ENCODE measurements at places on chromosomes 5 and 9.

GRCh38 chr5:73451224-73452130, 2.9 kb upstream of the FOXD1 start:
- no peak for DNase-seq

- no peak for DNase-seq
Measured at GRCh38 chr5:160772854-160773253, 79.2 kb downstream of the ATP10B start.

DNA sequence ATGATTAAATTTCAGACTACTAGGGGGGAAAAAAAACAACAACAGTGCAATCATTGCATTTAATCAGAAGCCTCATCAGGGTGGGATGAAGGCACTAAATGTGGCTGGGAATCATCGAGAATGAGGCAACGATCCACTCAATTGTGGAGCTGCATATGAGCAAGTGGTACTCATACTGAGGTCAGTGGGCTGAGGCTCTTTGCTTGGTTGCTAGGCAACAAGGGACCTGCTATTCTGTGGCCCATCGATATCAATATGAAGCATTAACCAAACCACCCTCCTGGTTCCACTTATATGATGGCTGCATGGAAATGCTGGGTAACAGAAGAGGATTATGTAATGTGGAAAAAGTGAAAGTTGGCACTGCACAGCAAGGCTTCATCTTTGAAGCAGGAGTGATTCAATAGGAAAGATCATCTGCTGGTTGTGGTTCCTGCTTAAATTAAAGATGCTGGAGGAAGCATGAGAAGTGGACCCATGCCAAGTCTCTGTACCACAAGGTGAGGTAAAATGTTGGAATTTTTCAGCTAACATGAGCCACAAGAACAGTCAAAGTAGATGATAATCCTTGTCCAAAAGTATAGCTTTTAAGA, 159.8 kb upstream of the HMHB1 start:
- DNase-seq = no peak

DNA sequence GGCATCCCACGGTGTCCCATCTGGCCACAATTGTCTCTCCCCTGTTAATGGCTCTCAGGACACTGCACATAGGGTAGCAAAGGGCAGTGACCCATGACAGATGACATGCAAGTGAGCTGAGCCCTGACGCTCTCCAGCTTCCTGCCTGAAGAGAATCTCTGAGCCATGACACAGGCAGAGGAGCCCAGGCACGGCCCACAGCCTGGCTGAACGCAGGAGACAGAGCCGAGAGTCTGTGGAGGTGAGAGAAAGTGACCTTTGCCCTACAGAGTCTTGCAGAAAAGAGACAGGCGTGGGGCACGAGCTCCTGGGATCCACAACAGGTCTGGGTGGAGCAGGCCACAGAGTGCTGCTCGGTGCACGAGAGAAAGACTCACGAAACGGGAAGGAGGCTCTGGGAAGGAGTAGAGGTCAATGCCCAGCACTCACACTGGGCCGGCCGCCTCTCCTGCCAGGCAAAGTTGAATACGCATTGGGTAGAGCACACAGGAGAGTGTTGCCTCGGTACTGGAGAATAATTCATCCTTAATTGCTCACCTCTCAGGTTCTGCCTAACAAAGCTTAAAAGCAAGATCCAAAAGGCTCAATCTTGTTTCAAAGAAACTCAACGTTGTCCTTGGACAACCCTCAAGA, 90.3 kb downstream of the MRPL36 start:
- no peak for DNase-seq

DNA sequence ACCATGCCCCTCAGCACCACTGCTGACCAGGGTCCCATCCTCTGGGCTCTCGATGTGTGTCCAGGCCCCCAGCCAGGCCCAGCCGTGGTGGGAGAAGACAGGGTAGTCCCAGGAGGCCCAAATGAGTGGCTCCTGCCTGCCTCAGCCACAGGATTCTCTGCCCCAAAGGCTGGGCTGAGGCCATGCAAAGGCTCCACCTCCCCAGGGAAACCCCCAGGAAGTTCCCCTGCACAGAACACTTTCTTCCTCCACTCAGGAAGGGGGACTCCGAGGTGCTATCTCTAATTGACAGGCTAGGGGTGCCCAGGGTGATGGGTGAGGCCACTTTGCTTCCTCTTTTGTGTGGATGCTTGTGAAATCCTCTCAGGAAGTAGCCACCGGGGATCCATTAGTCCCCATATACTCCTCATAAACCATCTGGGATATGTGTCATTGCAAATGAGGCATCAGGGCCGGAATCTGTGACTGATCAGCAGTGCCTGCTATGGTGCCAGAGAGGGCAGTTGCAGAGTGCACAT, 23.1 kb upstream of the TDRD7 start:
- DNase-seq = no peak

DNA sequence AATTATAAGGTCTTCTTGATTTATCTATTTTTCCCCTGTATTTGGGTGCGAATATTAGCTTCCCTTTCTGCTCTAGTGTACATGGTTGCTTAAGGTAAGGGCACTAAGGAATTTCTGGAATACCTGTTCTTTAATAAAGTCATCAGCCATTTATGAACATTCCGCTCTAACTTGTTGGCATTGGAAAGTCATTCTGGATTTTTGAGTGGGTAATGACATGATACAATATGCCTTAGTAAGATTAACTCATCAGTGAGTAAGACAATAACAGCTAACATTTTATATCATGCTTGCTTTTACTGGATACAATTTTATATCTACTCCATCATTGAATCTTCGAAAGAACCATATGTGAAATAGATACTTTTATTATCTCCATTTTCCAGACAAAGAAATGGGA, 196.1 kb downstream of the ARRDC3 start:
- no peak for DNase-seq

GRCh38 chr9:130937146-130938076, 1.6 kb downstream of the FIBCD1 start:
- DNase-seq = no peak

DNA sequence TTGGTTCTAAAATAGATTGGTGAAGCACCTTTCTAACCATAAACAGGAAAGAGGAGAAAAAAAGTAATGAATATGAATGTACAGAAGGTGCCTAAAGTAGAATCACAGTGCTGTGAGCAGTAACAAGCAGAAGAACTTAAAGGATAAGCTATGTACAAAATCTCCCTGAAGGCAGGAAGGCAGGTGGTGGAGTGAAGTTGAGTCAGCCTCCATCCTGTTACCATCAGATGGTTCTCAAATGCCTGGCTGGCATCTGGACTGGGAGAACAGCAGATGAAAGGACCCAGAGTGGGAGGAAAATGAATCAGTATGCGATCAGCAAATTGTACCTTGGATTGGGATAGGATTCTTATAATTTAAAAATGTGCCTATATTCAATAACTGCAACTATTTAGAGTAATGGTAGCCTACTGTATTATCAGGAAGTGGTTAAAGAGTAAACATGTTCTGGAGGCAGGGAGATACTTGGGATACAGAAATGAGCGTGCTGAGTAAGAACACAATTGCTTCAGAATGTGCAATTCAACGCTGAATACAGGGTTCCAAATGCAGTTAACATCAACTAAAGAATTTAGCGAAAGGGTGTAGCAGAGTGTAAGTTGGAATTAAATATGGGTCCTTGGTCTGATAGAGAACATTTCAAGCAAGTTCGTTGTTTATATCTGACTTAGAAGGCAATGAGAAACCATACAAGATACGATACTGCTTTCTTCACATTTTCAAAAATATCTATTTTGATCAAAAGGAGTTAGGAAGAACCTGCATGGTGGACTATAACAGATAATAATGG, 21.1 kb upstream of the FER start:
- DNase-seq = no peak

- no peak for DNase-seq
Measured at GRCh38 chr5:115360046-115360685, 63.7 kb upstream of the CCDC112 start.

DNA sequence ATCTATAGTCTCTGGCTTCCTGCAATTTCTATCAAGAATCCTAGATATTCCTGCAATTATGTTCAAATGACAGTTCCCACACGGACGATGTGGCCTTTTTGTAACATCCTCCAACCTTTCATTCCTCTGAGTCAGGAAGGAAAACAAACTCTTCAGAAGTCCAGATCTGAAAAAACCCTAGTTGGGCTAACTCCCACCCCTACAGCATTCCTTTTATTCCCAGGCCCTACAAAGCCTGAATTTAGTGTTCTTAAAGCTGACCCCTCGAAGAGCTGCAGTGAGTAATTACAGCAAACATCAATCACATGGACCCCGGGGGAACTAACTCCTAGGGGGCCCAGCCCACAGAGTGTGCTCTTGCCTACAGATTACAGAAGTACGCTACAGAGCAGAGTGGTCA, 99.7 kb downstream of the SERINC5 start:
- no peak for DNase-seq

- no peak for DNase-seq
Measured at GRCh38 chr9:104301755-104302154, 202.3 kb upstream of the OR13F1 start.

DNA sequence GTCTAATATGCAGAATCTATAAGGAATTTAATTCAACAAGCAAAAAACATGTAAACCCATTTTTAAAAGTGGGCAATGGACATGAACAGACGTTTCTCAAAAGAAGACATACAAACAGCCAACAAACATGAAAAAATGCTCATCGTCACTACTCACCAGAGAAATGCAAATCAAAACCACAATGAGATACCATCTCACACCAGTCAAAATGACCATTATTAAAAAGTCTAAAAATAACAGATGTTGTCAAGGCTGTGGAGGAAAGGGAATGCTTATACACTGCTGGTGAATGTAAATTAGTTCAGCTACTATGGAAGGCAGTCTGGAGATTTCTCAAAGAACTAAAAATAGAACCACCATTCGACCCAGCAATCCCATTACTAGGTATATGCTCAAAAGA, 3.1 kb upstream of the KLHL3 start:
- no peak for DNase-seq

DNA sequence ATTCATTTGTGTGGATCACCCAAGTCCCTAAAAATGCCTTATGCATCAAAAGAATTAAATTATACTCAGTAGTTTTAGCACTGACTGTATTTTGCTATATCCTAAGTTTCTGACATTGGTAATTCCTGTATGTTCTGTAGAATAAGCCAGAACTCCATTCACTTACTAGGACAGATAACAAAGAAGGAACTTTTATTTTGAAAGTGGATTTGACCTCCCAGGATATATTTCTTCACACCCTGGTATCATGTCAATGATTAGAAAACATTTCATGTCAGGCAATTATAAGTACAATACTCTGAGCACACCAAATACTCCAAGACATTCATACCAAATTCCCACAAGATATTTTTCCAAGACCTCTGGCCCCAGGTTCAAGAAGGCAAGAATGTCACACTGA, 28.7 kb upstream of the MYOT start:
- DNase-seq = no peak

DNA sequence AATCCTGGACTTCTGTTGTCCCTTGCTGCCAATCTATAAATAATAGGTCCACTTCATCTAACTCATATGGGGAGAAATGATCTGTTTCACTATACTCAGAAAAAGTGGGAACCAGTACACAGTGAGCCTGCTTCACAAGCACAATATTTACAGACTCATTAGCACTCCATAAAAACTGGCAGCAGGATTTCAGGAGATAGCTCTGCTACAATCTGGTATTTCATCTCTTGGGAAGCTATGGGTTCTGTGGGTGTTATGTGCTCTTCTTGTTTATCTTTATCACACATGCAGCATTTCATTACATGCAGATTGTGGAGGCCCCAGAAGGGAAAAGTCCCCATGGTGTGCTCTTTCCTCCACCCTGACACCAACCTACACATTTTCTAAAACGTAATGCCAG, 33.2 kb downstream of the UGT3A2 start:
- DNase-seq = no peak

DNA sequence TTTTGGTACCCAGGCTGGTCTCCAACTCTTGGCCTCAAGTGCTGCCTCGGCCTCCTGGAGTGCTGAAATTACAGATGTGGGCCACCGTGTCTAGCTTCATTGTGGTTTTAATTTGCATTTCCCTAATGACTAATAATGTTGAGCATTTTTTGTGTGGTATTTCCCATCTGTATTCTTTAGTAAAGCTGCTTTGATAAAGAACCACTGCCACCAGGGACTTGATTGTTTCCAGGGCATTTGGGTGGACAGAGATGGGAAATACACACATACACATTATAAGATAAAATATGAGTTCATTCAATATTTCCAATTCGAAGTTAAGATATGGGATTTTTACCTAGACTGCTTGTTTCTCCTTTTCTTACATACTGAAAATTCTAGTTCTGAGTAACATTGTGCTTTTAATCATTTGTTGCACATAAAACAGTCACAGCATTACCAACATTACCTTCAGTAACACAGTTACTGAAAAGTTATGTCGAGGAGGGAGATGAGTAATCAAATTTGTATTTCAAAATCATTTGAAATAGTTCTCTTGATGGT, 28.9 kb downstream of the HABP4 start:
- no peak for DNase-seq

- DNase-seq = no peak
Measured at GRCh38 chr9:109269839-109270238, 51.0 kb downstream of the EPB41L4B start.

GRCh38 chr5:8034852-8035251, 165.9 kb downstream of the MTRR start:
- no peak for DNase-seq

- DNase-seq = no peak
Measured at GRCh38 chr5:156641686-156642085, 208.4 kb upstream of the PPP1R2B start.

DNA sequence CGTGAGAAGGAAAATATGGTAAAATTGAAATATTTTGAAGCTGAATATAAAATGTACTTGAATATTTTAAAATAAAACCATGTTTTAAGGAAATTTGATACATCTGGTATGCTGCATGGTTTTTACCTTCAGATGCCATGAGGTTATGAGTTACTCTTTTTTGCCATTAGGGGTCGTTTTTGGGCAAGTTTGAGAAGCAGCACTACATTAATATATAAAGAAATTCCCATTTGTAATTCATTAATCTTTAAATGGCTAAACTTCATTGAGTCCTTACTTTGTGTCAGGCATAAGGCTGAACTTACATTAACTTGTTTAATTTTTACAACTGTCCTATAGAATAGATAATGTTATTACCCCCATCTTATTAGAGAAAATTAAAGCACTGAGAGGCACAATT, 152.3 kb downstream of the KDM4C start:
- DNase-seq = no peak

- no peak for DNase-seq
Measured at GRCh38 chr5:93654676-93655075, 71.7 kb downstream of the NR2F1 start.

- no peak for DNase-seq
Measured at GRCh38 chr5:180869587-180869986, 8.5 kb upstream of the ZFP62 start.

DNA sequence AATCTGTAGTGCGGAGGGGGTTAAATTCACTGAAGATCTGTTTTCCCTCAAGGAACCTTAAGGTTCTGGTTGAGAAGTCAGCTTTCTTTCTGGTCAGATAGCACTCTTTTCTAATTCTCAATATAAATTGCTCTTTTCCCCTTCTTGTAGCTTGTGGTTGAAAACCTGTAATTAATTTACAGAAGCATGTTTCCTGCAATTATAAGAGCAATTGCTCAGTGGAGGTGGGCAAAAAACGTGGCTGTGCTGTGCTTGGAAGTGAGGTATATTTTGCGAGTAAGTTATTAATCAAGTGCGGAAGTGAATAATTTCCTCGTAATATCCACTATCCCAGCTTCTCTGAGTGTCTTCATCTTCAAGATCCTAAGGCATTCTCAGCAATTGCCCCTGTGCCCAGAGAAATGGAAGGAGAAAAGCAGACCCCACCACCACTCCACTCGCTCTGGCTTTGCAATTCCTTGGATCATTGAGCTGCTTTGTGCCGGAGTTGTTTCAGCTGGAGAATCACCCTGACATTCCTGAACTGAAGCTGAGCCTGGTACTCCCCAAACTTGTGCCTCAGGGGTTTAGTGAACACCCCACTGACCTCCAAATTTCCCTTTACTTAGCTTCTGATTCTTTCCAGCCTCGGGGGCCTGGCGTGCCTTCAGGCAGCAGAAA, 140.6 kb downstream of the LRRC70 start:
- peak; percentile 19 for DNase-seq
